ENCODE measurements at places on chromosomes 3 and 15. TPM values are rescaled to one million over a fixed set of nuclear protein-coding genes. Genes with fewer than 3 reads are reported as not detected.
A peak's percentile ranks its signal among the peaks of the same experiment; 100 is the strongest.

DNA sequence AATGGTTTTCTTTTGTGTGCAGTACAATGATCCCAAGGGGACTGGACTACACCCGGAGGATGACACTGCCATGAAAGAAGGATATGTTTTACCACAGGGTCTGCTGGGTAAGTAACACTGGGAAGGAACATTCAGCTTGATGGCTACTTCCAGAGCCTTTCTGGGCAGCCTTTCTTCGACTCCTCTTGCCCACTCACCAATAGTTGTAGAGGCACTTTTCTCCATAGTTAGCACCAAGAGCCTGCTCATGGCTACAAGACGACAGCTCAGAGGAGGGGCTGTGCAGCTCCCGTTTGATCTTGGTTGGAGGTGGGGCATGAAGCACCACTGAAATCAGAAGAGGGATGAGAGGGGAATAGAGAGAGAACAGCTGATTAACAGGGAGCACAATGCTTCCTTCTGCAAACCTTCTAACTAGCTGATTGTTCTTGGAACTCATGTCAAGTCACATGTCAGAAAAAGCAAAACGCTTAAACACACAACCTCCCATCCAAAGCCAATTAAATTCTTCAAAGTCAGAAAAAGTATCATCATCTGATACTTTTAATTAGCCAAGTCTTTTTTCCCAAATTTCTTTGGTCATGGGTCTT lies 27.9 kb downstream of the ETV5 start:
- DNase-seq = no peak

GRCh38 chr15:74222240-74223119 lies 13.6 kb upstream of the CCDC33 start:
- no peak for DNase-seq

DNA sequence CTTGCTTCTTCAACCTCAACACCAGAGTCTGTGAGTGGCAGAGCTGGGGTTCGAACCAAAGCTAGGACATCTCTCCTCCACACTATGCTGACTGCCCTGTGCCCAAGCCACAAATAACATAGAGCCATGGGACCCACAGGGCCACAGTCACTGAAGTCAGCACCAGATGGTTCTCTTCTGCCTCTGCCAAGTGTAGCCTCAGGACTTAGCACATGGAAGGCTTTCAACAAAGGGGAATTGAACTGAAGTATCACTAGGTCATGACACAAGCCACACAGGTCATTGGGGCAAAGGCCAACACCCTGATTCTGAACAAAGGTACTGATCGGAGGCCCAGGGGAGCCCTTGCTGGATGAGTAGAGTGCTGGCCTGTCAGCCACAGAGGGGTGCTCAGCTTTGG lies 83.6 kb downstream of the BDH1 start:
- no peak for DNase-seq

The ZNF774 gene
- 1.9 TPM for total RNA-seq

The RAB6B gene
- total RNA-seq = 0.42 TPM

- DNase-seq = peak; percentile 92
These were observed 48.3 kb upstream of the TIPARP start for GRCh38 chr3:156626104-156626503.

GRCh38 chr3:14933820-14934425 lies 13.5 kb upstream of the NR2C2 start:
- no peak for DNase-seq

The CFAP100 gene
- not detected for total RNA-seq

The CDCP1 gene
- total RNA-seq = 163 TPM

DNA sequence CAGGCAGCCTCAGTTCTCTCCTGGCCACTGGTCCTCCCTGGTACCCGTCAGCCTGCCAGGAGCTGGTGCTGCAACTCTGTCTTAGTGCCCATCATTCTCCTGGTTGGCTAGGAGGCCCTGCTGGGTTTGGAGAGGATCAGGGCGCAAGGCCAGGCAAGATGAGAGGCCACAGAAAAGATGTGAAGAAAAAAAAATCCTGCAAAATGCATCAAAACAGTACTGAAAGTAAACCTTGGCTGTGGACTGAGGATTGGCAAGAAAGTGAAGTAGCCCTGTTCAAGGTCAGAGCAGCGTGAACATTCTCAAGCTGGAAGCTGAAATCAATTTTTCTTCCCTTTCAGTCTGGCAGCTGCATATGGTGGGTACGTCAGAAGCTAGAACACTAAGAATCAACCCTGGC lies 74.2 kb downstream of the GTF2E1 start:
- DNase-seq = no peak

The IL17RD gene
- 1.7 TPM for total RNA-seq

DNA sequence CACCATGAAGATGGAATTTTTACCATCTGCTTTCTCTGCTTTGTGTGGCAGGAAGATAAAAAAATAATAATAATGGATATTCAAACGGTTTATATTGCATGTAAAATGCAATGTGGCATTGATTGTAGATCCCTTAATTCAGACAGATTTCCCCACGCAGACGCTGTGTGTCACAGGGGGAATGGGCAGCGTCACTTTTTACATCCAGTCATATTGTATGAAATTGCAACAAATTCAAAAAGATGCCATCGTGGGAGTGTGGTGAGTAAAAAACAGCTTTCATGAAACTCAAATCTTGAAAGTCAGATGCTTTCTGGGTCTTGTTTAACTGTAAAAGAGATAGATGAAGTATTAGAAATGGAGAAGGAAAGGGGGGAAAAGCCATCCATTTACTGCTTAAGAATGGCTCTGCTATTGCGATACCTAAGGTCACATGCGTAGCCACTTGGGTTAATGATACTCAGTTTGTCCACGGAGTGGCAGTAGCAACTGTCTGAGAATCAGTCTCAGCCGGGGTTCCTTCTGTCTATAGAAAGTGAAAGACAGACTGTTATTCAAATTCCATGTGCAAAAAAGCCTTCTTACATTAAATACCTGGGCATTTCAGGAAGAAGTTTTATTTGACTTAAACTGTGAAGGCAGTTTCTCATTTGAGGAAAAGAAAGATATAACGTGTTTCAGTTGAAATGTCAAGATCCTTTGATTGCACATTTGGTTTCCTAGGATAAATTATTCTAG lies 28.5 kb downstream of the BTD start:
- DNase-seq = peak; percentile 74

DNA sequence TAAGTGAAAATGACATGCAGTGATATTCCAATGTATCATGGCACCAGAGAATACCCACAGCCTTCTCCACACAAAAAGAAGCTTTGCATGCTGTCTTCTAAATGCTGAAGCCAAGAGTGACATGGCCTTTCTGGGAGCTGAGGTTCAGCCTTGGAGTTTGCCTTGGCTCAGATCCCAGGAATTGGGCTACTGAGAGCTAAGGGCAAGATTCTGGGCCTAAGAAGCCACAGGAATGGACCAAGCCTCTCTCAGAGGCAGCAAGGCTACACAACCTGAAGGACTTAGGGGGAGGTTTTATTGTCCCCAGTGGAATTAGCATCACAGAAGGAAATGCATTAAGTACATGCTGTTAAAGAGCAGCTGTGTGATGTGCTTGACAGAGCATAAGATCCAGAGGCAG lies 1078.5 kb downstream of the TUSC7 start:
- DNase-seq = no peak

The TRH gene
- total RNA-seq = not detected

GRCh38 chr3:160973067-160973809 lies 131.9 kb downstream of the B3GALNT1 start:
- no peak for DNase-seq

The GHSR gene
- not detected for total RNA-seq

DNA sequence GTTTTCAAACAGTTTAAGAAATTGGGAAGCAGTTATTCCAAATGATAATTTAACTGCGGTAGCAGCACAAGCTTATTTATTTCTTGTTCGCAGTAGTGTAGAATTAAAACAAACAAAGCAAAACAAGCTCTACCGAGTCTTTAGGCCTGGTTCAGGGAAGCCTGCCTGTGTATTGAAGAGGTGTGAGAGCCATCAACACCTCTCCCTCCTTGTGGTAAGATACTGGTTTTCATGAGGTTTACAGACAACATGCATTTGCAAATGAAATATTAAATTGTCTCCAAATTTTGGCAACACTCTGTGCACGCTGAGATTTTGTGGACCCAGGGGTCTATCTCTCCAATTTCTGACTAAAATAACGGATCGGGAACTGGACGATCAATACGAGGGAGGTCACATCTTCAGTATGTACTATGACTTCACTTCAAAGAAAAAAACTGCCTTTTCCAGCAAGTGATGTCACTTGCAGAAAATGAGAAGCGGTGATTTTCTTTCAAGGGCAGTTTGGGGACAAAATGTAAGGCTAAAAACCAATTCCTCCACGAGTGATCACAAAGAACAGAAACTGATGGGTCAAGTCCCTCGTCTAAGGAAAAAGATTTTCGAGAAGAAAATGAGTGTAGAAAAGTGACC lies 721 bp downstream of the ATR start:
- no peak for DNase-seq

- DNase-seq = no peak
These were observed 1.8 kb downstream of the STX19 start for GRCh38 chr3:94026623-94027022.

The ROBO1 gene
- 47.6 TPM for total RNA-seq

DNA sequence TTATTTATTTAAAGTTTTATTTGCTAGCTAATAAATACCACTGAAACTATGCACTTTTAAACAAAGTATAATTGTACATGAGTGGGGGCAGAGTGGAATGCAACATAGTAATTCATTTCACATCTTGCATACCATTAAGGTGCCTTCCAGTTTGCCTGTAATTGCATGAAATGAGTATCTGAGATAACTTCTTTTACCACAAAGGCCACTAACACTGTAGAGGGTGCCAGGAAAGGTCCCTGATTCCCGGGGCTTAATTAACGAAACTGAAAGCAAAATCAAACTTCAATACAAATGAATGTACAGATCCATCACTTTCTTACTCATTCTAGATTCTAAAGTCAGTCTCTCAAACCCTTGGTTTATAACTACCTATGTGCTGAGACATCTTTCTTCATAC lies 2.1 kb downstream of the CD47 start:
- DNase-seq = no peak

DNA sequence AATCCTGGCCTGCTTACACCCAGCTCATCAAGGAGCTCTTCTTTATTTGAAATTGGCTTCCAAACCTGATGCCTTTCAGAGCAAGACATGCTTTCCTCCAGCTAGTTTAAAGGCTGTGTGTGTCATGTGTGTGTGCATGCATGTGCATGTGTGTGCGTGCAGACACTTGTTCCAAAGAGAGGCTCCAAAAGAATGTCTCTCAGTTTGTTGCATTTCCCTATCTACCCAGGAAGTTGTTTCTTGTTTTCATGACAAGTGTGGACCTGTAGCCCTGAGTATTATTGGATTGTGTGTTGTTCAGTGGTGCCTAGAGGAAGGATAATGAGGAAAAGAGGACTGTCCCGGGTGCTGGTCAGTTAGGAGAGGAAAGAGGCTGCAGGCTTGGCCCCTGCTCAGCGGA lies 240.0 kb downstream of the THSD4 start:
- DNase-seq = peak; percentile 97

GRCh38 chr3:177642042-177642803 lies 444.9 kb upstream of the TBL1XR1 start:
- no peak for DNase-seq
